EH (cell line): ENCODE measurements at places on chromosomes 1 and 21.
A peak's percentile ranks its signal among the peaks of the same experiment; 100 is the strongest.

DNA sequence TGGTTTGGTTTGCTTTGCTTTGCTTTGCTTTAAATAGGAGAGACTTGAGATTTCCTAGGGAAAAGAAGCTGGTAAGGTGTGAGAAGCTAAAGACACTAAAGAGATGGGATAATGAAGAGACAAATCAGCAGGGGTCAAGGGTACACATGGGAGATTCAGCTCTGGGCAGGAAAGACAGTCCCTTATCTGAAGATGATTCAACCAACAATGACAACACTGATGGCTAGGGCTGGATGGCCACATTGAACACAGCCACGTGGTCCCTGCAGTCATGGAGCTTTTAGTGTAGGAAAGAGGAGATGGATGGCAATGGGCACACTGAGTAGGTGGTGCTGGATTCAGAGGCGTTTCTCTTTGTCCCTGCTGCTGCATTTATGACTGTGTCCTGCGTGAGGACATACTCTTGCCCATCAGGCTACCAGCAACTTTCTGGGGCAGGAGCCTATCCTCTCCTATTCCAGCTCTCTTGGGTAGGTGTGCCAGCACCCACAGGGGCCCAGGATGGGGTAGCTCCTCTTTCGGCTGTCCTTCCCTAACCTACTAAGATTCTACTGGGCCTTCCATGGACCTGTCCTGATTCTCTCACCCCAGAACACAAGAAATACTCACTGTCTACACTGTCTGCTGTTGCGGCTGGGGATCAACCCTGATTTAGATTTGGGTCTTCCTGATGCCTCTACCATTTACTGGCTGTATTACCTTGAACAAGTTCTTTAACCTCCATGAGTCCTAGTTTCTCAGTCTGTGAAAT is 1.4 kb upstream of the SHISA4 start:
- peak; percentile 19 for DNase-seq

DNA sequence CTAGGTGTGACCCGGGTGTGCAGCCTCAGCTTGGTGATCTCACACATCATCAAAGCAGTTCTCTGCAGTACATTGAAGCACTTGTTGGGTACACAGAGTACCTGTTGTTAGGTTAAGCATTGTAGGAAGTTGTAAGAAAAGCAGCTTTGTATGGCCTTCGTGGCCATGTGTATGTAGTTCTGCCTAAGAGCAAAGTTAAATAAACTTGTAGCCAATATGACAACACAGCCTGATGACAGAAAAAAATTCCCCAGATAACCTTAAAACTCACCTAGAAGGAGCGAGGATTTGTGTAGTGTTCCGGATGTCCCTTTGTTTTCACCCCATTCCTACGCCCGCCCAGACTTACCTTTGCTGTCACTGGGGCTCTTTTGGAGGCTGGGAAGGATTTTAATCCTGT is 48.0 kb downstream of the DISC1 start:
- DNase-seq, result no peak

DNA sequence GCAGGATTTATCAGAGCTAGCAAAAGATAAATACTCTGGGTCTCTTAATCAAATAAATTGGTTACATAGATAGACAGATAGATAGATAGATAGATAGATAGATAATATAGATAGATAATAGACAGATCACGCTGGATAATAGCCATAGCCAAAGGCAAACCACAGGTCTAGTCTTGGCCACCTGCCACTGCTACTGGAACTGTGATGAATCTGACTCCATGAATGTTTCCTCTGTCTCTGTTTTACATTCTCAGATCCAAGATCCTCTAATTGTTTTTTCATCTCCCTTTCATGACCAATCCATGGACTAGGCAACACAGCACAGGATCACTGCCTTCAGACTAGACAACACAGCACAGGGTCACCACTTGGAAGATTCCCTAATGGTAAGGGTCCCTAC is 444.7 kb upstream of the NFIA start:
- DNase-seq, result no peak

DNA sequence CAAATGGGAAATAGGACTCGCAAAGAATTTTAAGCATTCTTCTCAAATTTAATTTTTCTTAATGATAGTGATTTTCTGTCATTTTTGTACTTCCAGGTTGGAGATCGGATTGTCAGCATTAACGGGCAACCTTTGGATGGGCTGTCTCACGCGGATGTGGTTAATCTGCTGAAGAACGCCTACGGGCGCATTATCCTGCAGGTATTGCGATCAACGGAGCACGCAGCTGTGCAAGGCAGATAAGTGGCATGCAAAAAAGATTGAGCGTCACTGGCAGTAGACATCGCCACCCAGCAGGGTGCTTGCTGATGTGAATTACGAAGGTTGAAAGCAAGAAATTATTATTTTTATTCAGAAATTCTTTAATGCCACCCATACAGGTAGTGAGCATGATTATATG is 65.9 kb upstream of the L1TD1 start:
- DNase-seq, result no peak

DNA sequence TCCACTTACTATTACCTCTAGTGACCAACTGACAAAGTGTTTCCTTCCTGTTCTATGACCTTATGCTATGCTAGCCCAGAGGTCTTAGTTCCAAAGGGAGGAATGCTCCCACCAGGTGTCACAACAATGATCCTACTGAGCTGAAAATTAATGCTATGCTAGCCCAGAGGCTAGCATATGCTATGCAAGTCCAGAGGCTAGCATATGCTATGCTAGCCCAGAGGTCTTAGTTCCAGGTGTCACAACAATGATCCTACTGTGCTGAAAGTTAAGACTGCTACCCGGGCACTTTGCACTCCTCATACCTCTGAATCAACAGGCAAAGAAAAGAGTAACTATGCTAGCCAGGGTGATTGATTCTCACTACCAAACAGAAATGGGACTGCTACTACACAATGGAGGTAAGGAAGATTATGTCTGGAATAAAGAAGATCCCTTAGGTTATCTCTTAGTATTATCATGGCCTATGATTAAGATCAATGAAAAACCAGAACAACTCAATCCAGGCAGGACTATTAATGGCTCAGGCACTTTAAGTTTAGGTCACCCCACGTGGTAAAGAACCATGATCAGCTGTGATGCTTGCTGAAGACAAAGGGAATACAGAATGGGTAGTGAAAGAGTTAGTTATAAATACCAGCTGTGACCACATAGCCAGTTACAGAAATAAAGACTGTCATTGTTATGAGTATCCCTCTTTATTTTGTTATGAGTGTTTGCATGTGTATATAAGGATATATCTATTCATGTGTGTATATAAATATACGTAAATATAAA is 114.1 kb downstream of the CSMD2 start:
- DNase-seq, result no peak

- DNase-seq, result no peak
Measured at GRCh38 chr1:9269078-9269501, 23.6 kb upstream of the SPSB1 start.

- DNase-seq, result no peak
Measured at GRCh38 chr1:24990779-24991641, 60.9 kb upstream of the RUNX3 start.

GRCh38 chr1:229562686-229563085 is 4.2 kb upstream of the ABCB10 start:
- no peak for DNase-seq
